ENCODE measurements at places on chromosomes 2 and 18.
A peak's percentile ranks its signal among the peaks of the same experiment; 100 is the strongest.

DNA sequence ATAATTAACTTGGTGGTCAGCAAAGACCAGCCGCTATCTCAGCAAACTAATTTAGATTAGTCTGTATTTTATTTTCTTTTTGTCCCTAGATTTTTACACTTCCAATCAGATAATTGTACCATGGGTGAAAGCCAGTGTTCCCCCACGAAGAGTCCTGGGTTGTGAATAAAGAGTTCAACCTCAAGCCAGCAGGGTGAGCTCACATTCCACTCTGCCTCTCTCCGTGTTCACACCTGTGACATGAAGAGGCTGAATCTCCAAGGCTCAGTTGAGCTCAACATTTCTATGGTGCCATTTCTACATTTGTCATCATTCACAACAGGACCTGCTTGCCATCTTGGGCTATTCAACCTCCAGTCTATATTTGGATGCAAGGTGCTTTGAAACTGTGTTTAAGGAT, 771.5 kb downstream of the GALR1 start:
- DNase-seq, result no peak

DNA sequence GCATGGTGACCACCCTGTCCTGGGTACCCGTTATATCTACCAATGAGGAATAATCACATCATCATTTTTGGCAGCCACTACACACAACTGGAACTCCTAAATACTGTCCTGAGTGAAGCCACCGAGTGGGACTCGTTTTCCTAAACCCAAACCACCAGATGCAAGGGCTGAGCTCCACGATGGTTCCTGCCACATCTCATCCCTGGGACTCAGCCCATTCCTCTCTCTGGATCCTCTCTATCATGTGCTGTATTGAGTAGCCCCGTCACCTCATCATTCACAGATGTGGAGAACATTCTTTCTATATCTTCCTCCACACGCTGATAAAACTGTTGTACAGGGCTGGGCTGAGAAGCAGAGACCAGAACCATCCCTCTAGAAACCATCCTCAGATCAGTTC, 79.4 kb upstream of the SMAD7 start:
- no peak for DNase-seq

DNA sequence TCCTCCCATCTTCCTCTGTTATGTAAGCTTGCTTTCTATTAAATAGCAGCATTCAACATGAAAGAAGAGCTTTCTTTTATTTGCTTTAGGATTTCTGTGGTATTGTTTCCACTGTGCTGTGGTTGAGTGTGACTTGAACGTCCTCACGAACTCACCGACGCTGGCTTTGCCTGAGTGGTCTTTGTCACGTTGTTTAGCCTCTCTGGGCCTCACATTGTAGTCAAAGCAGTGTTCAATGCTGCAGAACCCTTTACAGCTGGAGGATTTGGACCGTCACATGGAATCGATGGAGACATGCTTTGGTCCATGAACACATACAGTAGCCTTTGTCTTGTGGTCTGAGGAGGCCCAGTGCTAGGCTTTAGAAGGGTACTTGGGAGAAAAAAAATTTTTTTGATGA, 66.3 kb downstream of the TANC1 start:
- DNase-seq, result peak; percentile 22

GRCh38 chr2:72415241-72415661, 267.6 kb upstream of the CYP26B1 start:
- peak; percentile 39 for DNase-seq

DNA sequence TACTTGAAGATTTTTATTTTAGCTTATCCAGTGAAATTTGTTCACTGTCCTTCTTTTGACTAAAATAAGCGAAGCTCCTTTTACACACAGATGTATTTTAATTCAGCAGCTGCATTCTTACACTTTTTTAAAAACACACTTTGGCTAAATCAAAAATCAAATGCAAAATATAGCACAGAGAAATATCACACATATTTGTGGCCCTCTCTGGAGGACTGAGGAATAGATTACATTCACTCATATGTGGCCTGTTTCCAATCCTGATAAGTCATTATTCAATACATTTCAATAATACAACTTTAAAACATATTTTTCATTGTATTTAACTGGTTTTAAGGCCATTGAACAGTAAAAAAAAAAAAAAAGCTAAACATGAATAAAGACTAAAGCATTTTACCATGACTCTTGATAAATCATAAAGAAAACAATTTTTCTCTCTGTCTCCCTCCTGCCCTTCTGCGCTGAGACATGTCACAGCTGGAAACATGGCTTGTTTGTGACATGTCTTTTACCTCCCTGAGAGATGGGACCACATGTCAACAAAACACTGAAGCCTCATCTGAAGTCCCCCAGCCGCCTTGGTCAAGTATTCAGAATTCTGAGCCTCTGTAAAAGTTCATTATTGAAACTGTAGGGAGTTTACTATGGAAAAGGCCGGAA, 221.0 kb downstream of the ZNF407 start:
- peak; percentile 86 for DNase-seq

DNA sequence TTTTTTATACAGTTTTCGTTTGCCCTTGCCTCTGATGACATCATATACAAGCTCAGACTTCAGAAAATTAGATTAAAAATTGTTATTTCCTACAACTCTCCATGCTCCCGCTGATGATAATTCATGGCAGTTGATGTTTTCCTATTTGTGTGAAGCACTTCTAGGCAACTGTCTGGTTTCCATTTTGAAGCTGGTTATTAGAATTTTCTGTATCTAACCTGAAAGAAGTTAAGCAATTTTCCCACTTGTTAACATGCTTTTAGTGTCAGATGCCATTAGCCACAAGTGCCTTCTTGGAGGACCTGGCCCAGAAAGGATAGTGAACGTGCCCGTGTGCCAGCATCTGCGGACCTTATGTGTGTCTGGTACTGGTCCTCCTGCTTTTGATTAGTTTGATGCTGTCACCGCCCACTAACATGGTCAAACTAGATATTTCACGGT, 347.6 kb upstream of the RAB12 start:
- DNase-seq, result no peak

DNA sequence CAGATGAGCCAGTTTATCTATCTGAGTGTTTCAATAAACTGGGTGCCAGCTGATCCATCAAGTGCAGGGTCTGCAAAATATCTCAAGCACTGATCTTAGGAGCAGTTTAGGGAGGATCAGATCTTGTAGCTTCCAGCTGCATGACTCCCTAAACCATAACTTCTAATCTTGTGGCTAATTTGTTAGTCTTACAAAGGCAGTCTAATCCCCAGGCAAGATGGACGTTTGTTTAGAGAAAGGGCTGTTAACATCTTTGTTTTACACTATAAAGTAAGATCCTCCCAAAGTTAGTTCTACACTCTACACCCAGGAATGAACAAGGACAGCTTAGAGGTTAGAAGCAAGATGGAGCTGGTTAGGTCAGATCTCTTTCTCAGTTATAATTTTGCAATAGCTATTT, 28.7 kb upstream of the HNMT start:
- no peak for DNase-seq

- no peak for DNase-seq
Observed at GRCh38 chr2:177221970-177222369, 9.4 kb downstream of the HNRNPA3 start.

DNA sequence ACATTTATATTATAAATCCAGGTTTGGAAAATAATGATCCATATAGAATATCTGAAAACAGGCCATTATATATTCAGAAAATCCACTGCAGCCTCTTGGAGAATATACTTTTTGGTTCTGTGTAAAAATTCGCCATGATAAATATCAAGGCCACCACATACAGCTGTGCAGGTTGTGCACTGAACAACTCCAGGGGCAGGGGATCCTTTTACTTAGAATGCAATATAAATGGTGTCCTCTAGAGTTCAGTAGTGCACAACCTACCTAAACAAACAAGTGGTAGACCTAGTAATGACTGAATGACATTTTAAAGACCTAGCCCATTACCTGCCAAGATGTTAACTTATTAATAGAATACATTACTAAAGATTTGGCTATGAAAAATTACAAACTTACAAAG, 22.4 kb downstream of the MOGAT1 start:
- DNase-seq, result peak; percentile 25

DNA sequence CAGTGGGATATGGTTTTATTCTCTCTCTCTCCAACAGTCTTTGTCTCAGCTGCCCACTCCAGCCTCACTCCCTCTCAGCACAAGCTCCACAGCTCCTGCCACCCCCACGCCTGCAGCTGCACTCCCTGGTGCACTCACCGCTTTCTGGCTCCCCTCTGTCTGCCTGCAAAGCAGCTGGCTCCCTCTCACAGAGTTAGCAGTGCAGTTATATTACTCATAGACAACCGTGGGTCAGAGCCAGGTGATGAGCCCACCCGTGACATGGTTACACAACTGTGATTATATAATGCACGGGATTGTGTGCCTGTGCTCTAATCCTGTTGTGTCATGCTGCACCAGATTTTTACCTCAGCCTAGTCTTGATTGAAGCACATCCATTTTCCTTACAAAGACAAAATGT, 276.9 kb upstream of the CHAC2 start:
- no peak for DNase-seq

DNA sequence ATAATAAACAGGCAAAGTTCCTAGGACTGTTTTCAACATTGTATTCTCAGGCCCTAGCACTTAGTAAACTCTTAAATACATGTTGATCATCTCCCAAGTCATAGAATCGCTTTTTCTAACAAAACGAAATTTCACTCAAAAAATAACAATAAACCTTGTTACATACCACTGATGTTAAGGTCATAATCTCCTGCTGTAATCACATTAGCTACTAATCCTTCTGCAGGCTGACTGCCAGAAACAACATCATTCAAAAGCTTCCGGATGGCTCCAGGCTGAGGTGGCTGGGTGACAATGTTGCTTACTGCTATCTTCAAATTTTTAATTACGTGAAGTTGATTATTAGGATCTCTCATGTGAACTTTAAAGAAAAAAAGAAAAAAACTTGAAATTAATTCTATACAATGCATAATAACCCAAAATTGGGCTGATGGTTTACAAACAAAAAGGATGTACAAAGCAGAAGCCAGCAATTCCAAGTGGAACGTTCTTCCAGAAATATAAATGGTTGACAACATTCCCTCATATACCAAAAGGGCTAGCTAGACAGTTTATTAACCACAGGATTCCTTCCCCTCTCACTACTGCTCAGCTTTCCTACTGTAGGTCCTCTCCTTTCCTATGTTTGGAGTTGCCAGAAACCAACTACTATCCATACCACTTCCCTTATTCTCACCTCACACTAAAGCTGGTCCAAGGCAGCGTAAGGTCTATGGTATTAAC, 11.6 kb downstream of the TRAPPC8 start:
- DNase-seq, result peak; percentile 9

DNA sequence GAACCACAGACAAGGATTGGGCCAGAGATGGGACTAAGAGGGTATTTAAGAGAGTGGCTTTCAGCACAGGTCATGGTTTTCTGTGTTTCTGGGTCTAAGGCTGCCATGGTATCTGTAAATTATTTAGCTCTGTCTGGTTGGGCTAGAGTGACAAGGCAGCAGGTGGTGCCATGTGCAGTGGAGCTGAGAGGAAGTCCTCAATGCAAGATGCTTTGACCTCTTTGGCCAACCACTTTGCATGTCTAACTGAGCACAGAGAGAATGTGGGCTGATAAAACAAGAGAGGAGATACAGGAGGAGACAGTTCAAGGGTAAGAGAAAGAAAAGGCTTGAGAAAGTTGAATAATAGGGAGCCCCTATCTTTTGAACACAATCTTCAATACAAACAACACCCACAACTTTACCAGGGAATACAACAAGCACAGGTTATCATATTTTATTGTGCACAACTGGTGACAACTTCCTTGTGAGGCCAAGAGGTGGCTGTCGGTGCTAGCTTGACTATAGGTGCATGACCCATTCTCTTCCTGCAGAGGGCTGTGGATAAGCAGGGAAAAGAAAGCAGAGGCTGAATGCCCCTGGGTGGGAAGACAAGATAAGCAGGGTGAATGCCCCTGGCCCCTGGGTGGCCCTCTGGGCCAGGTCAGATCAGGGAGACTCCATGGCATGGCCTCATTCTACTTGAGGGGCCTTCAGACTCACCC, 12.3 kb downstream of the FLACC1 start:
- no peak for DNase-seq

- DNase-seq, result peak; percentile 57
Observed at GRCh38 chr2:20015482-20016083, 3.1 kb upstream of the MATN3 start.

- no peak for DNase-seq
Observed at GRCh38 chr2:187988348-187988747, 303.3 kb upstream of the GULP1 start.

- DNase-seq, result no peak
Observed at GRCh38 chr18:65523461-65523860, 227.4 kb upstream of the CDH7 start.

- DNase-seq, result no peak
Observed at GRCh38 chr18:48186131-48186766, 222.9 kb downstream of the ZBTB7C start.

- DNase-seq, result peak; percentile 9
Observed at GRCh38 chr2:105143467-105144151, 97.9 kb upstream of the GPR45 start.

DNA sequence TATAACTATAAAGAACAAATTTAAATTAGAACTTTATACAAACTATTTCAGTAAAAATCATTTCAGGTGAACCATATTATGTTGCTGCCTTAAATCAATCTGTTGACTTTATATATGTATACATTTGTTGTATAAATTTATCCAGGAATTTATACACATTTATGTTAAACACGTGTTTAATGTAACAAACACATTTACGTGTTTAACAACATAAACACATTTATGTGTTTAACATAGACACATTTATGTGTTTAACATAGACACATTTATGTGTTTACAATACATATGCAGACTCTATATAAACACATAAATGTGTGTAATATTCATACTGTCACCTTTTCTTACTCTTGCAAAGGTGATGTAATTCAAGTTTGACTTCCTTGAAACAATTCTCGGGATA, 75.4 kb upstream of the TWSG1 start:
- no peak for DNase-seq

DNA sequence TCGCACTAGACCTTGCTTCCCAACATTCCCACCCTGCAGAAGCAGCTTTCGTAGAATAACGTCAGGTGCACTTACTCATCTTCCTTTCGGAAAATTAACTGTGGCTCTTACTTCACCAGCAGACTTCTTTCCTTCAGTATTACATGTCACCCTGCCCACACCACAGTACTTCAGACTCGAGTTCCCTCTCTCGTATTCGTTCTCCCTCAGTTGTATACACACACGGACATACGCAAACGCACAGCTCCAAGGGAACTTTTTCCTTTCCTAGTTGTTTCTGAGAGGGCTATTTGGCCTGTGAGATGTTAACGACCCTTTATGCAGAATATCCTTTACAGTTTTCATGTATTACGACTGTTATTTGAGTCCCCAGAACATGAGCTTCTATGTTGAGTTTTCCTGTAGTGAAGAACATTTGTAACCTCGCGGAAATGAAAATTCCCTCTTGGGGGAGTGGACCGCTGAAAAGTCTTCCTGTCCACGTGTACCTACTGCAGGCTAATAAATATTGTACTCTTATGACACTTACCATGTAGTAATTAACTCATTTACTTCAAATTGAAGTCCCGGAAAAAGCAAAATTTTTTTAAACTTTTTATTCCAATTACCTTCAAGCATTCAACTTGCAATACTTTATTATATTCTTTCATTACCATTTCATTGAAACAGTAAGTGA, 908 bp downstream of the ERLEC1 start:
- DNase-seq, result peak; percentile 13

- DNase-seq, result peak; percentile 29
Observed at GRCh38 chr2:63029058-63029457, 21.6 kb upstream of the OTX1 start.

GRCh38 chr18:49612515-49613033, 50.7 kb downstream of the LIPG start:
- no peak for DNase-seq

- DNase-seq, result no peak
Observed at GRCh38 chr2:73821227-73821626, 7.5 kb upstream of the STAMBP start.
